ENCODE measurements at places on chromosomes 5 and 9. TPM values are rescaled to one million over a fixed set of nuclear protein-coding genes. Genes with fewer than 3 reads are reported as not detected.

The CCIN gene
- total RNA-seq, result not detected

The PCDHB14 gene
- total RNA-seq, result 8.8 TPM

The TSSK1B gene
- total RNA-seq, result 0.42 TPM

DNA sequence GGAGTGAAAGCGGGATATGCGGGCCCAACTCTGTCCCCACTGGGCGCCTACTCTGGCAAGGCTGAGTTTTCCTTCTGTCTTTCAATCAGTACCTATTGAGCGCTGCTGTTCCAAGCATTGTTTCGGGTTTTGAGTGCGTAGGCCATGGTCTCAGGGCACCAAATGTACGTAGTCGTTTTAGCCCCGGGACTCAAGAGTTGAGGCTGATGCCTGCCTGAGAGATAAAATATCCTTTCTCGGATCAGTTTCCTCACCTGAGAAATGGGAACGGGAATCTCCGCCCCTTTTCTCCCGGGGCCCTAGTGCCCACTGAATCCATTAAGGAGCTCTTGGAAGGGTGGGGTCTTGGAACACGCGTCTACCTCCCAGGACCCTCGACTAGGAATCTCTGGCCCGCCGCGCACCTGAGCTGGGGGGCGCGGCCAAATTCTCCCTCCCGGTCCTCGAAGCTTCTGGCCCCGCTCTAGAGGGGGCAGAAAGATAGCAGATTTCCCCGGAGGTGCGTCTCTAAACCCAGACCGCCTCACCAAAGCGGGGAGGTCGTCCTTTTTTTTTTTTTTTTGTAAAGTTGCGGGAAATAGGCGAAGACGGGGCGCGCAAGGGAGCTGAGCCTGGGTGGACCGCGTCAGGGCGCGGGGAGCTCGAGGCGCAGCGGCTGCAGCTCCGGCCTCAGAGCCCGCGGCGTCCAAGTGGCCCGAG lies 494 bp upstream of the CXXC5 start:
- DNase-seq, result no peak

DNA sequence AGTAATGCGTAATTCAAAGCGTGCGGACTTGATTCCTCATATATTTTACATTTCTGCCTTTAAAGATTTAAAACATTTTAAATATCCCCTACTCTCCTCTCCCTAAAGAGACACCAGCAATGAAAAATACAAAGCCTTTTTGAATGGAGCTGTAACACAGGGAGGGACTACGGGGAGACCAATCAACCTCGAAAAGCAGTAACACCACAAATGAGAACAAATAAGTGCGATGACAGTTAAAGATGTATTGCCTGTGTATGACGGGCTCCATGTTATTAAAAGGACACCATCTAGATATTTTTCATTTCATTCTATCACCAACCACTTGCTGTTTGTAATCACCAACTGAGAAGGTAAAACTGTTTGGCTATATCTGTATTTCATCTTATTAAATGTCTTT lies 230.3 kb upstream of the TBCA start:
- no peak for DNase-seq

The EGFLAM gene
- total RNA-seq, result not detected

The OR1J4 gene
- not detected for total RNA-seq

GRCh38 chr9:18748251-18748701 lies 274.3 kb downstream of the ADAMTSL1 start:
- DNase-seq, result no peak

DNA sequence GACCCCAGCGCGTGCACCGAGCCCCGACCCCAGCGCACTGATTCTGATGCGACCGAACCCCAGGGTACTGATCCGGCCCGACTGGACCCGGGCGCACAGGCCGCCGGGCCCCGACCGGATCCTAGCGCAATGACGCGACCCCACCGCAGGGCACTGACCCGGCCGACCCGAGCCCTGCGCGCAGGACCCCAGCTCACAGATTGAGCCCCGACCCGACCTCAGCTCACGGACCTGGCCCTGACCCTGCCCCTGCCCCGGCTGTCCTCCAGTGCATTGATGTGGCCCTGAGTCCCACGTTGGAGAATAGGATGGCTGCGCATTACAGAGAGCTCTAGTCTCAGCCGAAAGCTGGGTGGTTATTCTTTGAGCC lies 438 bp downstream of the TRIP13 start:
- no peak for DNase-seq

DNA sequence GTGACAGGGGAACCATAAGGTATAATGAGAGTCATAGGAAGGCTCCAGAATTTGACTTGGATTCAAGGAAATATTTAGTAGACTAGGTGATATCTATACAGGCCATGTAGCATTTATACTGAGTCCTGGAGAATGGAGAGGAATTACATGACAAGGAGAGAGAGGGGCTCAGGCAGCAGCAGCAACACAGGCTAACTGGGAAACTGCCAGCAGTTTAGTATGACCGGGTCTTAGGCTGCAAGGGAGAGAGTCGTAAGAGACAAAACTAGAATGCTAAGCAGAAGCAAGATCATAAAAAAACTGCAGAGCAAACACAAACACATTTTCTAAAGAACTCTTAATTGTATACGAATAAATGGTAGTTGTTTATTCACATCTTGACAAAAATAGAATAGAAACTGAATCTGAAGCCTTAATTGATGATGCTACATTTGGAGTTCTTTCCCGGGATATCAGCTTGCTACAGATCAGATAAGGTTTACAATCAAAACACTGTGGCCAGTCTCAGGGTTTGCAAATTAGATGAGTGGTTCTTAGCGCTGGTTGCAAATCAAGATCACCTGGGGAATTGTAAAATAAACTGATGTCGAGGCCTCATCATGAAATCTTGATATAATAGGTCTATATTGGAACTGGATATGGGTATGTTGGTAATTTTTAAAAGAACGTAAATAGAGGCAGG lies 480.0 kb upstream of the C9orf72 start:
- no peak for DNase-seq

The ANKRD18B gene
- 13.8 TPM for total RNA-seq

The SLIT3 gene
- total RNA-seq, result 40.2 TPM

- no peak for DNase-seq
Observed at GRCh38 chr5:95927927-95928723, 33.5 kb downstream of the ELL2 start.

- DNase-seq, result no peak
Observed at GRCh38 chr9:112443200-112443599, 43.4 kb upstream of the KIAA1958 start.

- DNase-seq, result no peak
Observed at GRCh38 chr9:88987661-88988060, 3.6 kb upstream of the S1PR3 start.

The OR1Q1 gene
- total RNA-seq, result not detected

The AOPEP gene
- total RNA-seq, result 108 TPM

The C7 gene
- total RNA-seq, result not detected

DNA sequence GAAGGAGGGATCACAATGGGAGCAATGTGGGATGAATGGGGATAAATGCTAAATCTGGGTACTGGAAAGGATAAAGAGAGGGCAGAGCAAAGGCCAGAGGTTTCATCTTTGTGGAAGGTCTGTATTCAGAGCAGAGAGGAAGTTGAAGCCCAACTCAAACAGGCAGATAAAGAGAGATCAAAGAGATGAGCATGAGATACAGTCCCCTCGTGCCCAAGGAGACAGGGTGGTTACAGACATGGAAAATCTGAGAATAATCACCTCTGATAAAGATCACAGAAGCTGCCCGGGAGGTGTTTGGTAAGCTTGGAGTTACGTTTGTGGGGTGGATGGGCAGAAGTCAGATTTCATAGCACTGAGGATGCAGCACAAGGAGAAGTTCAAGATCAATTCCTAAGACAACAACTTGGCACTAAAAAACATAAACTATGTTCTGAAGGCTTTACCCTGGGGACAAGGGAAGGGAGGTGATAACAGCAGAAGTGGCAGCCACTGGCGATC lies 459 bp upstream of the ERAP2 start:
- no peak for DNase-seq

The KIF12 gene
- total RNA-seq, result 0.47 TPM

The DIRAS2 gene
- total RNA-seq, result 5.1 TPM

DNA sequence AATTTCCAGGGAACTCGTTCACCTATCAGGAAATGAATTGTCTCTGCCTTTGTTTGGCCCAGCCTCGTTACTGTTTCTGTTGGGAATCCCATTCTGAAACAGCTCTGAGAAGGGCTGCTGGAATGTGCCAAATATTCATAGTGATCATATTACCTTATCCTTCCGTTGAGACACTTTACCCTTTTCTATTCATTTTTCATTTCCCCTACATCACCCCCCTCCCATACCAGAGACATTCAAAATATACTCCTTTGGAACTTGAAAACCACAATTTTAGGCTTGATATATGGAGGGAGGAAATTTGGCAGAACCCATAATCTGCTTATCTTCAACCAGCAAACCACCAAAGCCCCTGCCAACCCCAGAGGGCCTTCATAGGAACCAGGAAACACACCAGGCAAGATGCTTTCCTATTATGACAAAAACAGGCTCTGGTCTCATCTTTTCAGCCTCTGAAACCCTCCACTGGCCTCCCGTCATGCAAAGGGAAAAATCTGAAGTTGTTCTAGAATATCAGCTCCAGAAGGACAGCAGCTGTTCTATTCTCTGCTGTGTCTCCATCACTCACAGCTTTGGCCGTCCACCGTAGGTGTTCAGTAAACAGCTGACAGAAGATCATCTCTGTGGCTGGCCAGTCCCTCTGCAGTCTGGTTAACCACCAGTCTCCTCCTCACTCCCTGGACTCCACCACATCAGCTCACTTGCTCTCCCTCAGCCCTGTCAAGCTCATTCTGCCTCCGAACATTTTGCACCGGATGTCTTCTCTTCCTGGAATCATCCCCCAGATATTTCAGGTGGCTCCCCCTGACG lies 217.2 kb upstream of the WWC1 start:
- DNase-seq, result no peak

GRCh38 chr5:54156577-54156976 lies 153.8 kb downstream of the ARL15 start:
- DNase-seq, result no peak

- DNase-seq, result no peak
Observed at GRCh38 chr9:79242489-79242888, 329.3 kb upstream of the TLE4 start.

DNA sequence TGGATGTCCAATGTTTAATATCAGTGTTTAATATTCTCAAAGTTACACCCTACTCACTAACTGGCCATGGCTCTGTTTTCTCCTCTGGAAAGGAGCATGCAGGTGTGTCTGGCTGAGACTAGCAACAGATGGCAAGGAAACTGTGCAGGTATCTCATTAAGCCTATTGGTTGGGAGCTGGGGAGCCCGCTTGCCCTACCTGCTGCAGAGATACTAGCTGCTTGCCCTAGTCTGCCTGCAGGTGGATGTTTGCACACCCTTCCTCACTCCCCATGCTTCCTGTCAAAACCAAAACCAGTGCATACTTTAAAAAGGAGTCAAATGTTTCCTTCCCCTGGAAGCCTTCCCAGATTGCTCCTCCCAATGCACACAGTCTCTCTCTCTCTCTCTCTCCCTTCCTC lies 228.3 kb upstream of the RASEF start:
- no peak for DNase-seq

The OTP gene
- not detected for total RNA-seq

The C5orf46 gene
- not detected for total RNA-seq

- DNase-seq, result no peak
Observed at GRCh38 chr5:147504011-147504410, 5.9 kb downstream of the DPYSL3 start.

DNA sequence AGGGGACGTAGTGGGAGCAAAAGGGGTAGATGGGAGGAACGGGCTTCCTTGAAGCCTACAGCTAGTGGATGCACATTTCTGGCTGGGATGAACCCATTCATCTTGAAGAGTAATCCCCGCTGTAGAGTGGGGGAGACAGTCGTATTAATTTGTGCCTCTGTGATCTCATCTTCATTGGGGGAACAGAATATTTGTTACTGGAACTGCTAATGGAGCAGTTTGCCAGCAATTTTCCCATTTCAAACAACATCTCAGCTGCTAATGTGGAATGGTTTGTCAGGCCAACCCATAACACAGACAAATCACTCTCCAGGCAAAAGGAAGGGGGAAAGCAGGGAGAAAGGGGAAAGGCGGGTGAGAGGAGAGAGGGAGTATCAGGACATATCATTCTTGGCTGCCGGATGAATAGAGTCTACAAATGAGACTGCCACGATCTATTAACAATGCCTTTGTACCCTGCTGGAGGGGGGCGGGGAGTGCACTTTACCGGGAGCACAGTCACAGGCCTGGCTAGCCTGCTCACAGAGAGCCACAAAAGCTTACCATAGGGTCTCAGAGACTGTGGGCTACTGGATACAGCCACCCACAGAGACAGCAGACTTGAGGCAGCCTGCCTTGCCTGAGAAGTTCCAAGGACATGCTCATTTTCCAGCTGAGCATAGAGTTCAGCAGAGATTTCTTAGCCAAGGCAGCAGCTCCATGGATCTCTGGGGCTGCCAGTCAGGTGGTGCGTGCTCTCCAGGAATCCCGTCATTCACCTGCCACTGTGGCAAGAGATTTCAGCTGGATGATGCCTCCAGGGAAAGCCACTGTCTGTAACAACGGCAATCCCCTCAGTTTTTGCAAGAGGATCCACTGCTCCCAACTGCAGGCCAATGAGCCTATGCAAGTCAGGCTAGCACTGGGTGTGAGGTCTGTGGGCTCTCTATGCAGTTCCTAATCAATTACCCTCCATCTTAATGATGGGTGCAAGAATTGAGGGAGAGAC lies 217.7 kb upstream of the PANK3 start:
- DNase-seq, result no peak

Data from osteocyte (in vitro differentiated cells).